ENCODE measurements at places on chromosomes 7 and 10.

GRCh38 chr7:11210374-11210773 lies 236.7 kb downstream of the PHF14 start:
- DNase-seq: no peak

DNA sequence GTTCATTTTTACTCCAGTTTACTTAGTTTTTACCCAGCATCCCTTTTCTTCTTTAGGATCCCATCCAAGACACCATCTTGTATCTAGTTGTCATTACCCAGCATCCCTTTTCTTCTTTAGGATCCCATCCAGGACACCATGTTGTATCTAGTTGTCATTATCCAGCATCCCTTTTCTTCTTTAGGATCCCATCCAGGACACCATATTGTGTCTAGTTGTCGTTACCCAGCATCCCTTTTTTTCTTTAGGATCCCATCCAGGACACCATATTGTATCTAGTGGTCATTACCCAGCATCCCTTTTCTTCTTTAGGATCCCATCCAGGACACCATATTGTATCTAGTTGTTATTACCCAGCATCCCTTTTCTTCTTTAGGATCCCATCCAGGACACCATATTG lies 63.4 kb upstream of the GJD4 start:
- no peak for DNase-seq

GRCh38 chr10:133378251-133379096 lies 588 bp upstream of the PAOX start:
- DNase-seq: peak; percentile 65

GRCh38 chr10:100362570-100363496 lies 15.8 kb downstream of the SCD start:
- no peak for DNase-seq

DNA sequence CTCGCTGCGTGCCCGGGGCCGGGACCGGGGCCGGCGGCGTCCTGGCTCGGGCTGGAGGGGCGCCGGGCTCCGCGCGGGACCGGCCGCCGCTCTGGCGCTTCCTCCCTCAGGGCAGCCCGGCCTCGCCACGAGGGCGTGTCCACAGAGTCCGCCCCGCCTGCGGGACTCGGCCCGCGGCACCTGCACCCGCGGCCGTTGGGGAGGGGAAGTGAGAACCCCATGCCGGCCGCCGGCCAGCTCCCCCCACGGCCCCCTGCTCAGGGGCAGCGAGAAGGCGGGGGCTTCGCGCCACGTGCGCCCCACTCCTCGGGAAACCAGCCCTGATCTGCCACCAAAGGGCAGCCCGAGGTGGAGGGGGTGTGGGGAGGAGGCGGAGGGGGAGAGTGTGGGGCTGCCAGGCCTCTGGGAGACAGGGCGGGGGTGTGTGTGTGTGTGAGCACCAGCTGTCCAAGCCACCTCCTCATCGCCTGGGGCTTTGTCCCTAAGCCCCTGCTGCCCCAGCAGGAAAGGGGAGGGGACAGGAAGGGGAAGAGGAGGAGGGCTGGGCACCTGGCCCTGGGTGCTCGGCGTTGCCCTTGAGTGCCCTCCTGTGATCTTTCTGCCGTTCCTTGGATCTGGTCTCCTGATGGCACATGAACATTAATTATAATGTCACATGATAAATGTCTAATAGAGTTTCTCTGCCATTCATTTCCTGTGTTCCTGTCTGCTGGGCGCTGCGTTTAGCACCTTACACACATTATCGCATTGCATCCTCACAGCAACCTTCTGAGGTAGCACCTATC lies at the start of gene PIK3AP1:
Gene PIK3AP1, minus strand, starts transcription at position 93 of the 785 bp plus-strand sequence. CDS start 120 bp downstream, outside the sequence.
- DNase-seq: peak; percentile 41

- DNase-seq: no peak
Observed at GRCh38 chr10:29540016-29540415, 94.8 kb downstream of the SVIL start.

- DNase-seq: no peak
Observed at GRCh38 chr7:22140578-22140977, 194.9 kb upstream of the CDCA7L start.

DNA sequence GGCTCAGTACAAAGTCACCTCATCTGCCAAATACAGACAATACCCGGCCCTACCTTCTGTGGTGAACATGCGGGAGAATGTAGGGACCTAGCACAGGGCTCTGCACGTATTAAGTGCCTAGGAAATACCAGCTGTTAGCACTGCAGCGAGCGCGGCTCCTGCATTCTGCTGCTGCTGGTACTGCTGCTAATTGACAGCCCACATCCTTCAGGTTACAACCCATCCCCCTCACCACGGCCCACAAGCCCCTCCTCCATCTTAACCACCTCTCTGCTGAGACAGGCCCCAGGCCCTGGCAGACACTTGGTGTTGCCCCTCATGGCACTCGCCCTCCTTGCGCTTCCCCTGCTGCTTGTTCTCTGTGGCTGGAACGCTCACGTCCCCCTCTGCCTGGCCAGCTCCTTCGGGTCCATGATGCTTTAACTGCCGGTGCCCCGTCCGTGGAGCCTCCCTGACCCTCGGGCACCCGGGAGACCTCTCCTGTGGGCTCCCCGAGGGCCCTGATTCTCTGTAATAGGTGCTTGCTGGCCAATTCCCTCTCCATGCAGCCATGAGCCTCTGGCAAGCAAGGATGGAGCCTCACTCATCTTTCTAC lies 53.3 kb upstream of the LOXL4 start:
- DNase-seq: no peak

DNA sequence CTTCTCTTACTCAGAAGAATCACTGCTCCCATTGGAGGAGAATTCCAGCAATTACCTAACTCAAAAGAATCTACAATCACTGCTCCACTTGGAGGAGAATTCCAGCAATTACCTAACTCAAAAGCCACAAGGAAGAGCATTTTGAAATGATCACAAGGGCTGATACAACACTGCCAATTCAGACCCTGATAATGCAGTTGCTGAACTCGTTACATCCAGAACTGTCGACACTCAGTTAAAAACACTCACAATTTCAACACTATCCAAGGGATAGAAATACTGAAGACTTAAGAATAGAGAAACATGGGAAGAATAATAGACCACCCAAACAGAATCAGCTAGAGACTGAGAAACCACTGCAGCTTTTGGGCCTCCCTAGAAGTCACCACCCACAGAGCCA lies 27.8 kb downstream of the AFAP1L2 start:
- no peak for DNase-seq

- DNase-seq: no peak
Observed at GRCh38 chr7:113120647-113121046, 2.3 kb upstream of the SMIM30 start.

DNA sequence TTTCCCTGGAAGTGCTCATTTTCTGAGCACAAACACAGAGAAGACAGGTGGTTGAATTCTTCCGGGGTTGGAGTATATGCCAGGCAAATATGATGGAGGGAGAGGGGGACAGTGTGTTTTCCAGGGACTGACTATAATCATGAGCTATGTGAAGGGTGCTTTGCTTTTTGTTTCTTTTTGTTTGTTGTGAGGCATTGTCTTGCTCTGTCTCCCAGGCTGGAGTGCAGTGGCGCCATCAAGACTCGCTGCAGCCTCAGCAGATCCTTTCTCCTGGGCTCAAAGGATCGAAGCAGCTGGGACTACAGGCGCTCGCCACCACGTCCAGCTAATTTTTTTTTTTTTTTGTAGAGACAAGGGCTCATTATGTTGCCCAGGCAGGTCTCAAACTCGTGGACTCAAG lies 47.3 kb upstream of the CPN1 start:
- DNase-seq: no peak

DNA sequence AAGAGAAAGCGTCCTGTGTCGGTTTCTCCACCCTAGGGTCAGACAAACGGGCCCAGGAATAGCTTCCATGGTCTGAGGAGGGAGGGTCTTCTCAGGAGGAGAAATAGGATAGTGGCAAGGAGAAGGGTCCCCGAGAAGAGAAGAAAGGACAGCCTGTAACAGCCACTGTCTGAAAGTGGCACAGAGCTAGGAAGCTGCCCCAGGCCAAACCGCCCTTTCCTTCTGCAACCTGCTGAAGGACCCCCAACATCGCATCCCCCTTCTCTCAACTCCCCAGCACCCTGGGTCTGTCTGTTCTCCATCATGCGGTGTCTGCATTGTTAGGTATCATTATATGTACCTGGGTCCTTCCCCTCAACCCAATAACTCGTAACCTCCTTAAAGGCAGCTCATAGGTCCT lies 47.1 kb downstream of the COL17A1 start:
- no peak for DNase-seq

- no peak for DNase-seq
Observed at GRCh38 chr10:3464760-3465405, 292.3 kb upstream of the PITRM1 start.

GRCh38 chr10:24806262-24806661 lies 82.6 kb upstream of the ARHGAP21 start:
- DNase-seq: no peak

GRCh38 chr7:46150721-46151120 lies 229.6 kb upstream of the IGFBP3 start:
- DNase-seq: no peak

- no peak for DNase-seq
Observed at GRCh38 chr7:150339409-150339809, 2.0 kb downstream of the RARRES2 start.

DNA sequence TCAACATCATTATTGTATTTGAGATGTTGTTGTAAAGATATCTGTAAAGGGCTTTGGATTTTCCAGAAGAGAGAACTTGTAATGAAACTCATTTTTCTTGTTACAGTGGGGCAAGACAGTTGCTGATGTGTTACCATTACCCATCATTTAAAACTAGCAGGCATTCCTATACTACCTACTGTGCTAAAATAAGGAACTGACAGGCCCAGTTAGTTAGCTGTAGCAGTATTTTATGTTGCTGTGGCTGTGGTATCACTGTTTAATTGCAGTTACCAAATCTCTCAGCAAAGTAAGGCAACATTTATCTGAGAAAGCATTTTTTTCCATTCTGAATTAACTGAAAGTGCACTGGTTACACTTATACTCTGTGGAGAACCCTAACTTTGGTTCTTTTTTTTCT lies 9.9 kb downstream of the ST7 start:
- no peak for DNase-seq

DNA sequence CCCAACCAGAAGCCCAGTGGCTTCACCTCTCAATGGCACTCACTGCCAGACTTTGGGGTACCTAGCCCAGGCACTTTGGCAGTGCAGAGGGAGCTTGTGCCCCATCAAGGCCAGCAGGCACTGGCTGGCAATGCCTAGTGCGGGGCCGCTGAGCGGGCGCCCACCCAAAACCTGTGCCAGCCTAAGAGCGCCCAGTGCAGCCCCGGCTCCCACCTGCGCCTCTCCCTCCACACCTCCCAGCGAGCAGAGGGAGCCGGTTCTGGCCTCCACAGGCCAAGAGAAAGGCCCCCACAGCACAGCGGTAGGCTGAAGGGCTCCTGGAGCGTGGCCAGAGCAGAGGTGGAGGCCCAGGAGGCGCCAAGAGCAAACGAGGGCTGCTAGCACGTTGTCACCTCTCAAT lies 930.8 kb downstream of the IPMK start:
- no peak for DNase-seq

GRCh38 chr10:60964257-60965235 lies 20.6 kb upstream of the RHOBTB1 start:
- DNase-seq: peak; percentile 28

DNA sequence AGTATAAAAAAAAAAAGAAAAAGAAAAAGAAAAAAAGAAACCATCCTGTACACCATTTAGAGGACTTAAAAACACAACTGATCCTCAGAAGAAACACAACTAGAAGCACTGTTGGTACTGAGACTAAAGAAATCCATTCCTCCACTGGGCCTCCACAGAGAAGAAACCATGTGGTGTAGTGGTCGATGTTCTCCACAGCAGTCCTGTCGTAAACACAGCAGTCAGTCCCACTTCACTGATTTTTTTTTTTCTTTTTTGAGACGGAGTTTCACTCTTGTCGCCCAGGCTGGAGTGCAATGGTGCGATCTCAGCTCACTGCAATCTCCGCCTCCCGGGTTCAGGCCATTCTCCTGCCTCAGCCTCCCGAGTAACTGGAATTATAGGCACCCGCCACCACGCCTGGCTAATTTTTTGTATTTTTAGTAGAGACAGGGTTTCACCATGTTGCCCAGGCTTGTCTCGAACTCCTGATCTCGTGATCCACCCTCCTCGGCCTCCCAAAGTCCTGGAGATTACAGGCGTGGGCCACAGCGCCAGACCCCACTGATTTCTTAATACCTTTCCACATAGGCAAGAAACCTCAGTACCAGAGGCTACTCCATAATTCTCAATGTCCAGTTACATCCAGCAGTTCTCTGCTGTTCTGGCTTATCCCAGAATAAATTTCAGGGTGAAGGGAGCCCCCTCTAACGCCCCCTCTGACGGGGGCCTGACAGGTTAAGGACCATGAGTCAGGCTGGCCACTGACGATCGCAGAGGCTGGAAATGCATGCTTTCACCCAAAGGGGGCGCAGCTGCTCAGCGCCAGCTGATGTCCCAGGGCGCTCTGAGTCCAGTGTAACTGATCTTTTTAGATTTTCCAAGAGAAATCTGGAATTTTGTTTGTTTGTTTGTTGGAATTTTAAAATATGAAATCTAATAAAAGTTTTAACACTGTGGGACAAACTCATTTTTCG lies 24.8 kb upstream of the FFAR4 start:
- peak; percentile 18 for DNase-seq

GRCh38 chr10:70920519-70920918 lies 32.2 kb upstream of the PCBD1 start:
- no peak for DNase-seq

GRCh38 chr7:9091282-9091681 lies 657.9 kb downstream of the NXPH1 start:
- no peak for DNase-seq

GRCh38 chr7:48087349-48087748 lies 1.7 kb upstream of the UPP1 start:
- no peak for DNase-seq

GRCh38 chr10:6108631-6109443 lies 20.0 kb downstream of the RBM17 start:
- no peak for DNase-seq

GRCh38 chr7:142323706-142324105 lies 65.8 kb upstream of the PRSS58 start:
- DNase-seq: peak; percentile 55

DNA sequence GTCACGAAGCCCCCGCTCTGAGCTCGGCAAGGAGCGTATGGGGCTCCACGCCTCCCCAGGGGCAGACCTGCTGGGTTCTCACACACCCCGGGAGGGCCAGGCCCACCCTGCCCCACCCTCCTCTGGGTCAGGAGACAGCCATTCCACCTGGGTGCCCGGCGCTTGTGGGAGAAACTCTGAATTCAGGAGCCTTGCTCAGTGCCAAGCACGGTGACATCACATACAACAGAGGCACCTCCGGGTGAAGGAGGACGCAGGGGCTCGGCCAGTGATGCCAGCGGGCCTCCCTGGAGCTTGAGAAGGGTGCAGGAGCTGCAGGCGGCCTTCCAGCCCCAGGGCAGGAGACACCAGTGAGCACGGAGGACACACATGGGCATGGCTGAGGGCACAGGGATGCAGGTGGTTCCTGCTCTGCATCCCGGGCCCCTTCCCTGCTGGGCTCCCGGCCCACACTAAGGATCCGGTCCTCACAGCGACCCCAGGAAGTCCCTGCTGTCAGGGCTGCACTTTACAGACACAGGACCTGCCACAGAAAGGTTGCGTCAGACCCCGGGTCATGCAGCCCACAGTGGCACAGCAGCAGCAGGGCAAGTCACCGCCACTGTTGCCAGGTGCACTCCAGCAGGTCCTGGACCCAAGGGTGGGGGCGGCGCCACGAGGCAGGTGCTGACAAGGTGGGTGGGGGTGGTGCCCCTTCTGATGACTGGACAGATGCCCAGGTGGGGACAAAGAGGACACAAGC lies 108.0 kb downstream of the MAD1L1 start:
- DNase-seq: no peak

Data from stimulated activated CD4-positive, alpha-beta T cell treated with anti-CD3 and anti-CD28 coated beads, Interleukin-4, amount 100 ng/mL, for 1 hour (primary cell).